Retina (tissue), 1 donor: ENCODE measurements at places on chromosomes 7 and 10.

GRCh38 chr10:4100380-4100779 is 315.4 kb upstream of the KLF6 start:
- DNase-seq, result no peak

DNA sequence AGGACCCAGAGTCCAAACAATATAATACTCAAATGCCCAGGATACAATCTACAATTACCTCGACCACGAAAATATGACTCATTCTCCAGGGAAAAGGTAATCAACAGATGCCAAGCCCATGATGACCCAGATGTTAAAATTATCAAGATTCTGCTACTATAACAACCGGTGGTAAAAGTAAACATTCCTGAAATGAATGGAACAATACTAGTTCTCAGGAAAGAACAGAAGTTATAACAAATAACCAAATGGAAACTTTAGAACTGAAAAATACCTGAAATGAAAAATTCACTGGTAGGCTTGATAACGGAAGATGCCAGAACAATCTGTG is 34.1 kb upstream of the GUSB start:
- DNase-seq, result no peak

DNA sequence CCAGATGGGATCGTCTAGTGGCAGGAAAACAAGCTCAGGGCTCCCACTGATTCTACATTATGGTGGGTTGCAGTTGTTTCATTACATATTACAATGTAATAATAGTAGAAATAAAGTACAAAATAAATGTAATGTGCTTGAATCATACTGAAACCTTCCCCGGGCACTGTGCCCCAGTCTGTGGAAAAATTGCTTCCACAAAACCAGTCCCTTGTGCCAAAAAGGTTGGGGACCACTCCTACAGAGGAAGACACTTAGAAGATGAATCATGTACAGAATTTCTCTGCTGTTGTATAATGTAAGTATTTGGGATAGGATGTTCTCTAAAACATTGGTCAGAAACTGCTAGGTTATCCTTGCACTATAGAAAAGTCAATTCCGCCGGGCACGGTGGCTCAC is 11.3 kb upstream of the PHYH start:
- no peak for DNase-seq

DNA sequence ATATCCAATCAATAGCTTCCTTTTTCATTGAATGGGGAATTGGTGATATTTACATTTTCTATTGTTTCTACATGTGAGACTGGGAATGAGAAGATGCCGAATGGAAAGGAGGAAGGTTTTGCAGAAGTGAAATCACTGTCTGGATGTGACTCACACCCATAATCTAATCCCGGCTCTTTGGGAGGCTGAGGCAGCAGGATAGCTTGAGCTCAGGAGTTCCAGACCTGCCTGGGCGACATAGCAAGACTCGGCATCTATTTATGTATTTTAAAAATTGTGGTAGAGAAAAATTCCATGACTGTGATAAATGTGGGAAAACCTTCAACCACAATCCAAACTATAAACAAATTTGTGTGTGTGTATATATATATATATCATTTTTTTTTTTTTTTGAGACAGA is 10.9 kb upstream of the FIS1 start:
- DNase-seq, result no peak

- no peak for DNase-seq
Measured at GRCh38 chr7:40315277-40315676, 180.5 kb downstream of the SUGCT start.

GRCh38 chr10:52639652-52640051 is 132.9 kb downstream of the MBL2 start:
- no peak for DNase-seq

DNA sequence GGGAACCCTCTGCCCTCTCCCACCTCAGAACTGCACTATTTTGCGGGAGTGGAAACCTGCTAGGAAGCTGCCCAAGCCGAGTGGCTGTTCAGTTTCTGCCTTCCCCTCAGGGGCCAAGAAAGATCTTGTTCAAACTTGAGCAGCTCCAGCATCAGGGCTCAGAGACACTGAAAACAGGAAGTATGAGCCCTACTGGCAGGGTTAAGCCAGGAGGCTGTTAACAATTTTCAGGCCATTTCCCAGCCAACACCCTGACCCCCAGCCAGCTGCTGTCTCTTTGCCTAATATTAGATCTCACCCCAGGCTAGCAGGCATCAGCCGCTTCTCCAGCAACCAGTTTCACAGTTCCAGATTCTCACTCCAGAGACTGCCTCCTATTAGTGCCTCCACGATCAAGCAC is 9.2 kb downstream of the PLAU start:
- no peak for DNase-seq

GRCh38 chr7:138903186-138903820 is 77.9 kb downstream of the KIAA1549 start:
- DNase-seq, result no peak

DNA sequence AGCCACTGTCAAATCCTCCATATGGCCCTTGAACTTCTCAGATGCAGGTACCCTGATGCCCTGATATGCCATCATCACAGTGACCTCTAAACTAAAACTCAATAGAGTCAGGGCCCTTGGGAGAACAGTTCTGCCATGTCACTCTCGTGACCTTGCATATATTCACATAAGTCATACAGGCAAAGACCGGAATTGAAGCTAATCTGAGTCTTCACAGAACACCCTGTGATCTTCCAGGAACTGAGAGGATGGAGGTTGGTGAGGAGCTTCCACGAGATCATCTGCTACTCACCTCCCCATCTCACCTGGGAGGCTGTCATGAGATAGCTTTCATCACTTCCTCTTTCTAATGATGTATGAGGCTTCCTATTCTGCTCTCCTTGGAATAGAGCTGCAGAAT is 228.7 kb upstream of the CCDC6 start:
- DNase-seq, result no peak

GRCh38 chr10:86295351-86295750 is 71.2 kb downstream of the GRID1 start:
- DNase-seq, result no peak

DNA sequence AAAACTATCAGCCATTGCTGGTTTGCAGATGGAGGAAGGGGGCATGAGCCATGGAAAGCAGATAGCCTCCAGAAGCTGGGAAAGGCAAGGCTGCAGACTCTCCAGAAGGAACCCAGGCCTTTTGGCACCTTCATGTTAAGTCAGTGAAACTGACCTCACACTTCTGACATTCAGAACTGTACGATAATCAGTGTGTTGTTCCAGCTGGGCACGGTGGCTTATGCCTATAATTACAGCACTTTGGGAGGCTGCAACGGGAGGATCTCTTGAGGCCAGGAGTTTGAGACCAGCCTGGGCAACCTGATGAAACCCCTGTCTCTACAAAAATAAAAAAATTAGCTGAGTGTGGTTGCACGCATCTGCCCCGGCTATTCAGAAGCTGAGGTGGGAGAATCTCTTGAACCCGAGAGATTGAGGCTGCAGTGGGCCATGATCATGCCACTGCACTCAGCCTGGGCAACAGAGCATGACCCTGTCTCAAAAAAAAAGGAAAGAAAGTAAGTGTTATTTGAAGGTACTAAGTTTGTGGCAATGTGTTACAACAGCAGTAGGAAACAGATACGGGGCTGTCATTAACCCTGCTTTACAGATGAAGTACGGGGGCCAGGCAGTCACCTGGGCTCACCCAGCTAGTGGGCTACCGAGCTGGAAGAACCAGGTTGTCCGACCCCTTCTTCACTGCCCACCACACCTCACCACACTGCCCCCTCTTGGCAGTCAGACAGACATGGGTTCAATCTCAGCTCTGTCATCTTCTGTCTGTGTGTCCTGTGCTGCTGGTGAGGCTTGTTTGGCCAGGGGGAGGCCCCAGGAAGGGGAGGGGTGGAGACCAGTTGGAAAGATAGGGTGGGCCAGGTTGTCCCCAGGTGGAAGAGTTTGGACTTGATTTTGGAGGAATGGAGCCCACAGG is 18.3 kb downstream of the CHST3 start:
- no peak for DNase-seq

GRCh38 chr10:71827852-71828251 is 23.2 kb downstream of the PSAP start:
- no peak for DNase-seq

GRCh38 chr7:128025380-128025779 is 5.9 kb downstream of the LRRC4 start:
- DNase-seq, result no peak
